CD4-positive, alpha-beta T cell (primary cell): ENCODE measurements at places on chromosomes 2 and 18.

DNA sequence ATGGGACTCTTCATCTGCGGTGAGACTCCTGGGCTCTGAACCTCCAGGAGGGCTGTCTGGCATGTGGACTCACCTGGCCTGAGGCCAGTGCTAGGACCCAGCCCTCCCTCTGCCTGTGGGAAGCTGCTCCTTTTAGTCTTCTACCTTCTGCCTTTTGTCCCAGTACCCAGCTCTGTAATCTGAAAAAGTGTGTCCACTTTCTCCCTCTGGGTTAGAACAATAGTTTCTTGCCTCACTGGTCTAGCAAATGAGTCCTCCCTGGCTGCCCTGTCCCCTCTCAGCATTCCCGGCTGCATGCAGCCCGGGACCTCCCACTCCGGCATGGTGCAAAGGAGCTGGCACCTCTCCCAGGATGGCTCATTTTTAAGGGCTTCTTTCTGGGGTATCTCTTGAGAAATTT is 25.9 kb downstream of the GKN2 start:
- no peak for DNase-seq

DNA sequence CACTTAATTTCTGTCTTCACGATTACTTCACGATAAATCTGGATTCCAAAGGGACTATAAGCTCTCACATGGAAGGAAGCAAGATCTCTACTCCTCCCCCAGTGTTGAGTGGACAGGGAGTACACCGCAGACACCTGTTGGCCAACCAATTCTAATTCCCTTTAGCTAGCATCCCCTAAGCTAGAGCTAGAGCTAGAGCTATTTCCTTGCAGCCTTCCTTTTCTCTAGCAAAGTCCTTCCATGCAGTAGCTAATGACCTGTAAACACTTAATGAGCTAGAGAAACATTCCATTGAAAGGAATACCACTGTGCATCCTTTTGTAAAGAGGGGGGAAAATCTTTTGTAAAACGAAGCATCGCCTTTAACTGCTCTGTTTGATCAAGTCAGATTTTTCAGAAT is 56.5 kb downstream of the BCL11A start:
- no peak for DNase-seq

DNA sequence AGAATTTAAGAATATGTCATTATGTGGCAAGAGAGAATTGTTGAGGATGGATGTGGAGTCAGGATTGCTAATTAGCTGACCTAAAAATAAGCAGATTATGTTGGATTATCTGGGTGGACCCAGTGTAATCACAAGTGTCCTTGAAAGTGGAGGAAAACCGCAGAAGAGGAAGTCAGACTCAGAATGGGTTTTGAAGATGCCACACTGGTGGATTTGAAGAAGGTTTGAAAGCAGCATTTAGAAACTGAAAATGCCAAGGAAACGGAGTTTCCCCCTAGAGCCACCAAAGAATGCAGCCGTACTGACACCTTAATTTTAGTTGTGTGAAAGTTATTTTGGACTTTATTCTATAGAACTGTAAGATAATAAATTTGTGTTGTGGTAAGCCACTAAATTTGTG is 41.6 kb upstream of the DPP10 start:
- DNase-seq: no peak

DNA sequence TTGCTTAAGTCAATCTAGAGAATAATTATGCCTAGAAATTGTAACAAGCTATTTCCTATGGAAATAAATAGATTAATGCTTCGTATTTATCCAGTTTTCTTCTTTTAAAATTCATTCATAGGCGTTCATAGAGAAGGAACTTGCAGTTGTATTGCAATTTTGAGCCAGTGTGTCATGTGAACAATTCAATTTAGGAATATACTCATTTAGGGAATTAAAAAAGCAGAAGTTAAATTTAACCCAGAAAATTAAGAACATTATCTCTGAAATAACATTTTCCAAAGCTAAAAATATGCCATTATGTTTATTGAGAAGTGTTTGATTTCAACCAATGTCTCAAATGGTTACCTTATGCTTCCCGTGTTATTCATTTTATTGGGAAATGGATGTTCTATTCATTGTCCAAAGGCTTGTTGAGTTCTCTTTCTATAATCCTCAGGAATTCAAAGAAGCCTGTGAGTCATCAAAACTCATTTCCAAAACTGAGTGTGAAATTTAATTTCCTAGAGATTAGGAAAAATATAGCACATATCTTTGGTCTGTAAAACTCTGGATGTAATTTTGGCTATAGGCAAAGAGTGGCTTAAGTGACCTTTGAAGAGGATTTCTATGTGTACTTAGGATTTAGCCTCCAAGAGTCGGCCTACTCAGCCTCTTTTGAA is 99.7 kb downstream of the SLC8A1 start:
- no peak for DNase-seq

- no peak for DNase-seq
These were observed 164.8 kb downstream of the PRKCE start for GRCh38 chr2:45816272-45816671.

- no peak for DNase-seq
These were observed 35.1 kb downstream of the MAL start for GRCh38 chr2:95060446-95061118.

DNA sequence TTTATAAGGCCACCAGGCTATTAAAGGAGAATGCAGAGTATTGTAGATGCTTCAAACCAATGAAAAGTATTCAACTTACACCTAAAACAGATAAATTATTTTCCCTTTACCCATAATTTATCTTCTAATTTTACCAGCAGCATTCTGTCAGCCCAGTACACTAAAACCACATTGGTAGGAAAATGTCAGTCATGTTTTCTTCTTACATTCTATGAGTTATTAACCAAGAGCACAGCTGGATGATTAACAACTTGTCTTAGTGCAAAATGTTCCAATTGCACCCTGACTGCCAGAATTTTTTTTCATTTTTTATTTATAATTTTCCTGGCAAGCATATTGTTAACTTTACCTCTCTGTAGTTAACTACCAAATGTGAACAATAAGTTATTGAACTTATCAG is 79.0 kb upstream of the WDR75 start:
- DNase-seq: no peak

DNA sequence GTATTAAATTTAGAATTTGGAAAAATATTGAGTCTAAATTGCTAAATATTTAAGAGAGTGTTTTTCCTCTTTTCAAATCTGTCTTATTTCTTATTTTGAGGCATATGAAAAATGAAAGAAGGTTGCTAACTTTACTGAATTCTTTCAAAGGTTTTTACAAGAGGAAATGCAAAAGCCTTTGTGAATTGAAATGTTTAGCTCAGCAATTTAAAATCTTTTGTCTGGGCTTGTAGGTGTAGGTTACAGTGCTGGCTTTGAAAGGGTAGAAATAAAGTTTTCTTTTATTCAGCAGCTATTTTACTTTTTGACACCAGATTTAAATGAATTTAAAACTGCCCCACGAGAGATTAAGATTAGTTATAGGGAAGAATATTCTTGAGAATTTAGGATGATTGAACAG is 192.0 kb downstream of the CDH7 start:
- no peak for DNase-seq
